Activated T-helper 9 cell treated with anti-CD3 and anti-CD28 coated beads, Interleukin-2, amount 50 U/mL, for 16 hours (primary cell): ENCODE measurements at places on chromosomes 1 and 21.

DNA sequence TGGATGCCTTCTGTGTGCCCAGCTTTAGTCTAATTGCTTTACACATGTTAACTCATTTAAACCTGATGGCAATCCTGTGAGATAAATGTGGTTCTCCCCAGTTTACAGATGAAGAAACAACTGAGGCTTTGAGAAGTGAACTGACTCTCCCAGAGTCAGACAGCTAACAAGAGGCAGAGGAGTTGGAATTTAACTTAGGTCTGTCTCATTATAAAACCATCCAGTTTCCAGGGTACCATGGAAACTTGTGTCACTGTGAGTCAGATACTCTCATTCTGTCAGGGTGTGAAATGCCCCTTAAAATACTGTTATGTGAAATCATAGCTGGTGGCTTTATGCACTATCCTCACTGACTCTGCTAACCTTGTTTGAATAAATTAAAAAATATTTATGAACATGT lies 206.6 kb downstream of the PBX1 start:
- DNase-seq = no peak

GRCh38 chr1:101605878-101606277 lies 369.1 kb downstream of the S1PR1 start:
- DNase-seq = no peak

DNA sequence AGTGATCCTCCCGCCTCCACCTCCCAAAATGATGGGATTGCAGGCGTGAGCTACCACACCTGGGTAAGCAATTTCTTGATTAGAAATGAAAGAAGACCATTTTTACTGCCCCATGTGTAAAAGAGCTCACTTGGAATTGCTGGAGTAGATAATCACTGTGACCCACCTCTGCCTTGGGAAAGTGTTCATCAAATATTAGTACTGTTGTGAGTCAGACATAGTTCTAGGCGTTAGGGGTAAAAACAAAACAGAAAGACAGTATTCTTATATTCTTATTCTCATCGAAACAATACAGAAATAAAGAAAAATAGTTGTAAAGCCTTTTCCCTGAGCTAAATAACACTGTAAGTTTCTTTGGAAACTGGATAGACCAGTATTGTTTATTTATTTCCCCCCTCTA lies 36.2 kb downstream of the CELF3 start:
- no peak for DNase-seq

GRCh38 chr1:161805399-161806197 lies 39.5 kb downstream of the ATF6 start:
- no peak for DNase-seq

DNA sequence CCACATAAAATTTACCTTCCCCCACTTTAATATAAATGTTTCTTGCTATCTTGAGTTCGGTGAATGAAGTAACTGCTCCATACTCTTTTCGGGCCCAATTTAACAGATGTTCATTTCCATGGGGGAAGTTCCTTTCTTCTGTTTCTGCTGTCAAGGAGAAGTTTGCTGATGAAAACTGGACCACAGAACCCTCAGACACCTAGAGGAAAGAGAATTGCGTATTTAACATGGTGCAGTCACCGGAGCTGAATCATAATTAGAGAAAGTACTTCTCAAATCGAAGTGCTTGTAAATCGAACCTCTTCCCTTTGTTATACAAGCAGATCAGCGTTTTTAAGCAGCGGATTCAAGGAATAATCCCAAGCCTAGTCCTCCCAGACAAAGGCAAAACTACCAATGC lies 151.2 kb downstream of the TGFBR3 start:
- no peak for DNase-seq

DNA sequence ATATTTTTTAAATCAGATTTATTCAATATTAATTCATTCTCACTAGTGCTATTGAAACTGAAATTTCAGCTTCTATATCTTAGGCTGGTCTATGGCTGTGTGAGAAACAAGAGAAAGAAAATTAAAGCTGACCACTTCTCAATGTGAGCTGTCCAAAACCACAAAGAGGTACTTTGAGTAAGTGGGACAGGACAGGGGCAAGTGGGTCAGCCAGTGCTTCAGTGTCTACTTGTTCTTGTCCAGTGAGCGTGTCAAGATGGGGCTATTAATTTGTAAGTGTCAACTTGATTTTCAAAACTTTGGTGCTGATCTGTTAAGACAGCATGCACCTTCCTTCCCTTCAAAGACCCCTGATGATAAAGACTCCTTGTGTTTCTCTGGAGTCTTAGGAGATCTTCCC lies 533.9 kb downstream of the PLPP3 start:
- DNase-seq = no peak

DNA sequence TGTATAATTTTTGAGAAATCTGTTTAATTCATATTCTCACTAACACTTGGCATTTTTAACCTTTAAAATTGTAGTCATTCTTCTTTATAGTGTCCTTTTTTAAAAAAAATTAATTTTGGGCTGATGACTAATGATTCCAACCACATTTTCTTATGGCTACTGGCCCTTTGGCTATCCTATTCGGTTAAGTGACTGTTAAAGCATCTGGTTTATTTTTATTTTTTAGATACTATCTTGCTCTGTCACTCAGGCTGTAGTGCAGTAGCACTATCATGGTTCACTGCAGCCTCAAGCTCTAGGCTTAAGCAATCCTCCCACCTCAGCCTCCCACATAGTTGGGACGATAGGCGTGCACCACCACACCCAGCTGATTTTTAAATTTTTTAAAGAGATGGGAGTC lies 723.2 kb upstream of the CXADR start:
- DNase-seq = no peak

DNA sequence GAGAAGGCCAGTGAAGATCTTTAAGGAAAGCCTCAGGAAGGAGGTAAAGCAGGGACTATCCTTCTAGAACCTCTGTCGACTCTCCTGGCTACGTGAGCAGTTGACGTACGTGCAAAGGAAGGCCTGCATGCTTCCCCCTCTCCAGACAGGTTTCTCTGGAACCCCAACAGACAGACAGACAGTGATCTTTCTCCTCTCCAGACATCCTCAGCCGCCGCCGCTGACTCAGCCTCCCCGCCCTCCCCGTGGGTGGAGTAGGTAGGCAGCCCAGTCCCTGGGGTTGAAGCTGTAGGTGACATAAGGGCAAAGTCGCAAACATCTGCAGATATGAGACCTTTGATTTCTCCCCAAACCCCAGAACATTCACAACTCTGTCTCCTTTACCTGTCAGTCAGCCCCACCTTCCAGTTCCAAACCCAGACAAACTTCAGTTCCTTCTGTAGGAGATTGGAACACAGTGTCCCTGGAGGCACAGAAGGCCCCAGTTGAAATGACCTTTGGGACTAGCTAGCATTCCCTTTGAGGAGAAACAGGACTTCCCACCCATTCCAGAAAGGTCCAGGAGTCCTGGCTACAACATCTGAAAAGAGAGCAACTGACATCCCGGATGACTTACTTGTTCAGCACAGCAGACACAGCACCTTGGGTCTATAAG lies 146.0 kb upstream of the JUN start:
- DNase-seq = peak; percentile 68

DNA sequence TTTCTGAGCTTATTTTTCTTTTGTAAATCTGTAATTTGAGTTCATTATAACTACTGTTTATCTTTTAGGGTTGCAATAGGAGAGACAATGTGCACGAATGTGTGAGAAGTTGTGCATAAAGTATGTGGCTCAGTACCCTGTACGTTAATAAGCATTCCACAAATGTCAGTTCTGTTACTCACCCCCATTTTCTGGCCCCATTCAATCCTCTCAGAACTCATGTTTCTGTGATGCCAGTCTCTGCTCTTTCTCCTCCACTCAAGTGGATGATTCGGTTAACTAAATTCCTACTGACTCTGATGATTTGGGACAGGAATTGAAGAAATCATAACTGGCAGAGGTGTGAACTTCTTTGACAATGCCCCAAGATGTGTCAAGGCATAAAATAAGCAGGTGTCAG lies 10.2 kb upstream of the DMRTB1 start:
- DNase-seq = no peak

- DNase-seq = no peak
These were observed 99.0 kb downstream of the ZNF281 start for GRCh38 chr1:200310824-200311223.

GRCh38 chr1:103953386-103953785 lies 203.7 kb downstream of the AMY1C start:
- DNase-seq = no peak
